ENCODE measurements at places on chromosomes 6 and 20.

DNA sequence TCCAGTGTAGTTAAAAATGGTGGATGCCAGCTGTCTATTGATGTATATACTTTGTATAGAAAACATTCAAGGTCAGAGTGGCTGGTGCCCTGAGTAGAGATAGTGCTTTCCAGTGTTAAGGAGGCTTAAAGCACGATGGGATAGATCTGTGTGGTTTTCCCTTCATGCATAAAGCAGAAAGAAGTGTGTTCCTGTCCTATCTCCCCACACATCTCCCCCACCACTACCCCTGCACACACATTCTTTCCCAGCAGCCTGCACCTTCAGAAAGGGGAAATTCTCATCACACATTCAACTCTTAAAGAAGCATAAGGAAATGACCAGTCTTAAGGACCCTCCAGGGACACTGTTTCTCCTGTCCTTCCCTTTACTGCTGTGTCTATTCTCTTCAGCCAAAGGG lies 221.7 kb upstream of the TAB2 start:
- DNase-seq = no peak

- DNase-seq = no peak
Measured at GRCh38 chr20:48401359-48401758, 426.4 kb downstream of the PREX1 start.

GRCh38 chr20:33561692-33562601 lies 72.1 kb downstream of the CBFA2T2 start:
- no peak for DNase-seq

DNA sequence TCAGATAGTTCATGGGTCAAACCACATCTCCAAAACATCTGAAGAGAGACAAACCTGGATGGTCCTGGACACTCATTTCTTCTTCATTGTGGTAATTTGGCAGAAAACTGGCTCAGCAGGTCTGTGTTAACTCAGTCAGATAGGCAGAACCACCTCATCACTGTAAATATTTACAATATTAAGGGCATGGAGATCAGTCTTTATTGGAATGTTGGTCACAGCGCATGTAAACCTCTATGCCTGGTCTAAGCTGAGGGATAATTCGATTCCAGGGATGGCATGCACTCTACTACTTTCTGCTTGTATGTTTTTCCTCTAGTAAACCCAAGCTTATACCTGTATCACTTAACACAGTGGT lies 4.0 kb upstream of the TBC1D7 start:
- DNase-seq = no peak

DNA sequence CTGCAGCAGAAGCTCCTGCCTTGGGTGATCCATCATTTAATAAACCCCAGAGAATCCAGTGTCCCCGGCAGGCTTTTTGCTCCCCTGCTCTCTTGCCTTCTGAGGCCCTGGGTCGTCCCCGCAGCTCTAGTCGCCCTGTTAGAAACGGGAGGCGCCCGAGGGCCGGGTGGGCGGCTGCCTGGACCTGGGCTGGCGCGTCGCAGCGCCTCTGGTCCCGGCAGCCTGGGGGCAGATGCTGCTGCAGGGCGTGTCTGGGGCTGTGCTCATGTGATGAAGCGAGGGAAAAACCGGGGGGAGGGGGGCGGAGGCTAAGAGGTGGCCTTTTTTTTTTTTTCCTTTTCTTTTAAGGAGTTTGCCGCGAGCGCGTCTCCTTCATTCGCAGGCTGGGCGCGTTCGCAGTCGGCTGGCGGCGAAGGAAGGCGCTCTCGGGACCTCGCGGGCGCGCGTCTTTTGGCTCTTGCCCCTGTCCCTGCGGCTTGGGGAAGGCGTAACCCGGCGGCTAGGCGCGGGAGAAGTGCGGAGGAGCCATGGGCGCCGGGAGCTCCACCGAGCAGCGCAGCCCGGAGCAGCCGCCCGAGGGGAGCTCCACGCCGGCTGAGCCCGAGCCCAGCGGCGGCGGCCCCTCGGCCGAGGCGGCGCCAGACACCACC lies 394 bp downstream of the AKAP12 start:
- DNase-seq = no peak
